Left renal pelvis (tissue), 4 donors: ENCODE measurements at places on chromosomes 7 and 10.

DNA sequence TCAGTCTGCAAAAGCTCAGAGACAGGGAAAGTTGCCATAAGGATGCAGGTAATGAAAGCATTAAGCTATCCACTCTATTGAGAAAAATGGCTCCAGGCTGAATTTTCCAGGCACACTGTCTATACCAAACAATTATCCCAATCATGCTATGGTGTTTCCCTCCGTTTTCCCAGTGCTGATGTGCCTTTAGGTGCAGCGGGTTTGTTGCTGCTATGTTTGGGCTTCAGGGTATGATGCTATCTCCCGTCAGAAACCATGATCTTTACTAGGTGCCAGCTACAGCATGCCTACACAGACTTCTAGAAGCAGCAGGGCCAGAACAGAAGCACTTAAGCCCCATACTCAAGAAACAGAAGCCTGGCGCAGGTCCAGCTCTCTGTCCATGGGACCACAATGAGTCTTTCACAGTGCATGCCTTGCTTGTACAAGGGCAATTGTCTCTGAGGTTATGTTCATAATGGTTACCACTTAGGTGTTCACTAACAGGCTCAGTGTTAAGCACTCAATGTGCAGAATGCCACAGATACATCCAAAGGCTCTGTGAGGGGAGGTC lies 19.4 kb downstream of the STEAP1B start:
- no peak for DNase-seq

DNA sequence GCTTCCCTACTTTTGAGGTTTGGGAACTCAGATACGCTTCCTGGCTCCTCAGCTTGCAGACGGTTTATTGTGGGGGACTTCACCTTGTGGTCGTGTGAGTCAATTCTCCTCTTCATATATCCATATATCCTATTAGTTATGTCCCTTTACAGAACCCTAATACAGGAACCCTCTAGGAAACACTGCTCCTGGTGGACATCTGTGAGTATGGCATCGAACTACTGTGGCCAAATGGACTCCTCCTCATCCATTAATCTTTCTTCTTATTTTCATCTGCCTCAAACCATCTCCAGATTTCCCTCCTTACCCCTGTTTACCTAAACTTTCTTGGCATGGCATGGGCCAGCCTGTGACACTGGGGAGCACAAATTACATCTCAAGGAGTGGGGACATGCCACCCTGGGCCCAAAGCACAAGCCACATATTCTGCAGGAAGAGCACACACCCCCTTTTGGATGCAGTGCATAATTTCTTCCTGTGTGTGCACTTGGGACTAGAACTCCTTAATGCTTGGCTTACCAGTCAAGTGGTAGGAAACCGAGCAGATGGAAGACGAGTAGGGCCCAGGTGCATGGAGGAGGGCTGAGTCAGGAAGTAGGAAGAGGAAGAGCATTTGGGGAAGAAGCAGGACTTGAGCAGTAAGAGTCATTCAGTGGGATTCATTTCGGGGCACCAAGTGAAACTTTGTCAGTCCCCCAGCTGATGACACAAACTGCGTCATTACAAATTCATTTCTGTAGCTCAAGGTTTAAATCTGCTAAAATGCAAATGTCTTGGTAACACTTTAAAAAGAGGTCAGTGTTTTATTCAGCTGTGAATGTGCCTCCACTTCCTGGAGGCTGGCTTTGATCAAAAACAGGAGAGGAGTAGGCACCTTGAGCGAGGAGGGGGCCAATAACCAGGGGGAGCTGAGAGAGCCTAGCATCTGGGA lies 80.8 kb upstream of the PLXNA4 start:
- DNase-seq: no peak

DNA sequence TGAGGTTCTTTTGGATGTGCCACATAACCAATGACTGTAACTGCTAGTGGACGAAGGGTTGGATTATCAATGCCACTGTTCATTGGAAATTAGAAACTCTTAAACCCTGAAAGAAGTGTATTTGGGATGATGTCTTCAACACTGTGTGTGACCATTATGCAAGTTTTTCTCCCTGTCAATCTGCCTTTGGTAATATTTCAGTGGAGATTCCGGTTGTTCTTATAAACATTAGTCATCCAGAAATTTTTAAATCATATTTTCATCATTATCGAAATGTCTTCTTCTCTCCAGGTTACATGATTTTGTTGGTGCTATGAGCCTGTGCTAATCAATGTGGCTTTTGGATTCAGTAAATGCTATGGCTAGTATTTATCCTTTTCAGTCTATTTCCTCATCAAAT lies 61.7 kb upstream of the KLF6 start:
- no peak for DNase-seq

- no peak for DNase-seq
These were observed 45.1 kb downstream of the CNNM2 start for GRCh38 chr10:102962951-102963755.

DNA sequence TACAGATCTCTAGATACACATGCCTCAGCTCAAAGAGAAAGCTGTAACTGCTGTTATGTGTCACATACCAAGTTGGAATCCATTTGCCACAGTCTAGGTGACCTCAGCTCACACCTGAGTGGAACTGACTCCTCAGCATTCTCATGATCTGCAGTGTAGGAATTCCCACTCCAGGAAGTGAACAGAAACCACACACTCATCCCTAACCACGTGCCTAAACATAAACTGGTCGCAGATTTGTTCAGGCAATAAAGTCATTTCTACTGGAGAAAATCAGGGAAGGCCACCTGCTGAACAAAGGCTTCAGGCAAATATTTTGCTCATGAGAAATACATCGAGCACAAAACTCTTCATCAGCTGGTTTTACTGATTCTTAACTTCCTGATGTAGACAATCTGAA lies 23.0 kb upstream of the ZMYND11 start:
- no peak for DNase-seq

DNA sequence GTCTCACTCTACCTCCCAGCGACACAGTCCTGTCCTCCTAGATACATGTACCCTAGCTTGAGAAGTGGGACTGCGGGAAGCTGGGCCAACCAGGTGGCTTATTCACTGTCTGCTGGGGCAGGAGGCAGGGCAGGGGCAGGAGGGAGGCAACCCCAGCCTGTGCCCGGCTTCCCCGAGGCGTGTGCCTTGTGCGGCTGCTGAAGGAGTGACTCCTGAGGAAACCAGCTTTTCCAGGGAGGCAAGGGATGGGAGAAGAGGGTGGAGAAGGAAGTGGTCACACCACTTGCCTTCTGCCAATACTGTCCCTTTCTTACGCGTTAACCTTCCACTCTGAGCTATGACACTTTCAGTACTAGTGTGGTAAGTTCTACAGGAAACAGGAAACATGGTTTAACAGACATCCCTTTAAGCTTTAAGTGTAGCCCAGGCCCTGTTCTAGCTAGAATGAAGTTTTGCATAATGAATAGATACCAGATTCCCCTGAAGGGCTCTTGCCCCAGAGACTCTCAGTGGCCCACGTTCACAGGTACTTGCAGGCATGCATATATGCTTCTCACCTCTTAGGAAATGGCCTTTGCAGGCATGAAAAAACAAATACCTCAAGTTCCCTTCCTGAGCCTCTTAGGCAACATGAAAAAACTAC lies 40.6 kb downstream of the SYPL1 start:
- no peak for DNase-seq

DNA sequence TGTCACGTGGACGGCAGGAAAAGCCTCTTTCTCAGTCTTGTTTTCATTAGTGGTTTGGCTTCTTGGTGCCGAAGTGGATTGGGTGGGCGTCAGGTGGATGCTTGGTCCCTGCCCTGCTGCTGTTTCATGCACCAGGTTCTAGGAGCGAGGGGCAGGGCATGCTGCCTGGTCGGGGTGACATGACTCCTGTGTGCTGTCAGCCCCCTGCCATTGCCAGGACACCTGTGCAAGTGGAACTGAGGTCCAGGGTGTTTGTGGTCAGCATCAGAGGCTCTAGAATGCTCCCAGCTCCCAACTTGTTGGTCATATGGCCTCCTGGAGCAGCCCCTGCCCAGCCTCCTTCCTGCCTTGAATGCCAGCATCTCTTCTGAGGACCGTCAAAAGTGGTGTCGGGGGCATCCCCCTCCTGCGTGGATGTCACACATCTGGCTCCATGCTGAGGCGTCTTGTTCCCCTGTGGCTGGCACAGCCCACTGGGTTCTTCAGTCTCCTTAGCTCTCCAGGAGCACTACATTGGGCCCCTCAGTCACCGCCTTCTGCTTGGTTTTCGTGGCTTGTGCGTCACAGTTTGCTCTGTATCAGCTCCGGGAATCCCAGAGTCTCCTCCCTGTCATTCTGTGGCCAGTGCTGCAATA lies 24.8 kb downstream of the ADCY1 start:
- DNase-seq: no peak

DNA sequence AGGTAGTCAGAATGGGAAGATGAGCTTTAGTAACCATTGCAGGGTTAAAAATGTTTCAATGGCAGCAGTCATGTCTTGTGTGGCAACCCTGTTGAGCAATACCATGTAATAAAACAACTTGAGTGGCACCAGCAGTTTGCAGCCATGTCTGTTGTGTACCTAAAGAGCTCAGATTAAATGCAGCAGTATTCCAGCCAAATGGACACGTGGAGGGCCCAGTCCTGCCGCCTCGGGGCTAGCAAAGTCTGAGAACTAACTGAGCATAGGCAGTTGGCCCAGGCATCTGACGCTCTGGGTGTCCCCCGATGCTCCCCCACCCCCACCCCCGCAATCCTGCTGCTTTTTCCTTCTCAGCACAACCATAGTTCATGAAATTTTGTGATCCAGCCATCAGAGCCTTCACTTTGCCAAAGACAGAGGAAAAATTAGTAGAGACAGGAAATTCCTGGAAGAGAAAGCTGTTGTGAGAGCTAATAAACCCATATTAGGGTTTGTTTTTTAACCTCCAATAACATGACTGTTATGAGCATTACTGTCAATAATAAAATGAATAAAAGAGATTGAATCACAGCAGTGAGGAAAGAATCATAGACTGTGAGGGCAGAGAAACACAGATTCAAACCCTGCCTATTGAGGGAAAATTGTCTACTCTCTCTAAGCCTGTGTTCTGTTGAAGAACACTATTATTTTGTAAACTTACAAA lies 220.6 kb upstream of the RHOBTB1 start:
- DNase-seq: no peak

- no peak for DNase-seq
These were observed 84.0 kb downstream of the ANLN start for GRCh38 chr7:36473454-36474282.

GRCh38 chr10:29615195-29615594 lies 19.6 kb downstream of the SVIL start:
- no peak for DNase-seq

- DNase-seq: no peak
These were observed 51.2 kb upstream of the CDK13 start for GRCh38 chr7:39898867-39899266.
